ENCODE measurements at places on chromosomes 2 and 18. TPM values are rescaled to one million over a fixed set of nuclear protein-coding genes. Genes with fewer than 3 reads are reported as not detected.

GAD1 gene
- total RNA-seq, result 0.34 TPM

LYPD6 gene
- total RNA-seq, result 8.9 TPM

GPAT2 gene
- total RNA-seq, result 0.63 TPM

KRTCAP3 gene
- total RNA-seq, result 50.1 TPM

DNA sequence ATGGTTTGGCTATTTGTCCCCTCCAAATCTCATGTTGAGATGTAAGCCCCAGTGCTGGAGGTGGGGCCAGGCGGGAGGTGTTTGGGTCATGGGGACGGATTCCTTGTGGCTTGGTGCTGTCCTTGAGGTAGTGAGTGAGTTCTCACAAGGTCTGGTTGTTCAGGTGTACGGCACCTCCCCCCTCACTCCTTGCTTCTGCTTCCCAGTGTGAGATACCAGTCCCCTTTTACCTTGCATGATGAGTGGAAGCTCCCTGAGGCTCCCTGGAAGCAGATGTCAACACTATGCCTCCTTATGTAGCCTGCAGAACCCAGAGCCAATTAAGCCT, 232.6 kb downstream of the LDLRAD4 start:
- no peak for DNase-seq

DNA sequence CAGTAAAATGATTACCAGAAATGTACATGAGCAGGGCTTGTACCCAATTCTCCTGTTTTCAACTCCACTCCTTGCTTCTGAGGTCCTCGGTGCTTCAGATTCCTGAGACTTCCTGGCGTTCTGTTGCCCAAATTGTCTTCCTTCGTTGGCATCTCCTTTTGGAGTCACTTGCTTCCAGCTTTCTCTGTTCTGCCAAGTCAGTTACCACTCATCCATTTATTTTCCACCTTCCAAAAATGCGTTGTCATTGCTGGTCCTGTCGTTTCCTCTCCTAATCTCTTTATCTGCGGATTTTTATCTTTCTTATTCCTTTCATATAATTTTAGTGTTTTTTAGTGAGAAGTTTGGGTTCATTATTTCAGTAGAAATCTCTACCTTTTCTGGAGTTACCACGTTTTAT, 18.5 kb upstream of the EFR3B start:
- no peak for DNase-seq

DNA sequence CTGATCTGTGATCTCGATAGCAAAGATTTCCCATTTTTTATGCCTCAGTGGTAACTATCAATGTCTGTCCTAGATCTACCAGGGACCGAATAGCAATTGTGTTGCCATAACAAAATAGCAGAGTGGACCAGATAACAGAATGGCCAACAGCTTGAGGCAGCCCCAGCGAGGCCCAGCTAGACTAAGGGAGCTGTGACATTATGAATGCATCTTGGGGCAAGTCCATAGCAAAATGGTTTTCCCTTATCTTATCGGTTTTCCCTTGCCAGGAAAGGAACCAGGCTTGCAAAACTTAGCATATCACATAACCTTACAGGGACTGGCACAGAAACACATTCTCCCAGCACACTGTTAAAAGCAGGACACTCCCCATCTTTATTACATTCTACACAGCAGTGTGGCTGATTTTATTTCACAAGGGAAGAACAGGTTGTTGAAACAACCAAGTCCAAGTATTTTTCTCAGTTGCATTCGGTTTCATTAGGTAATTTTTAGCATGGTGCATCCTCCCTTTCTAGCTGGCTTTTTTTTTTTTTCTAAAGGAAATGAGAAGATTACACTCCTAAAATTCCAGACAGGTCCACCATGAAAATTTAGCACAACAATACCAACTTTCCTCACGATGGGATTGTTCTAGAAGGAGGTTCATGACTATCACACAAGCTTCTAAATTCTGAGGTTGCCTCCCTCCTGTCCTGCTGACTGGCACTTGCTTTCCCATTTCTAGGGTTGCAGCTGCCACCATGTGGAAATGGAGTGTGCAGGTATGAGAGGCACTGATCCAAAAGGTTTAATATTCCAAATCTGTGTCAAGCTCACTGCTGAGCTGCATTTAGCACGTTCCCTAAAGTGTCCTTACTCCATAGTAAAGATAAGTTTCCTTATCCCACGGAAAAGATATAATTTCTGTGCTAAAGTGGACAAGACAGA, 97.0 kb upstream of the SLC35G4 start:
- DNase-seq, result no peak

- DNase-seq, result no peak
Measured at GRCh38 chr18:39489431-39489830, 1923.8 kb upstream of the CELF4 start.

DNA sequence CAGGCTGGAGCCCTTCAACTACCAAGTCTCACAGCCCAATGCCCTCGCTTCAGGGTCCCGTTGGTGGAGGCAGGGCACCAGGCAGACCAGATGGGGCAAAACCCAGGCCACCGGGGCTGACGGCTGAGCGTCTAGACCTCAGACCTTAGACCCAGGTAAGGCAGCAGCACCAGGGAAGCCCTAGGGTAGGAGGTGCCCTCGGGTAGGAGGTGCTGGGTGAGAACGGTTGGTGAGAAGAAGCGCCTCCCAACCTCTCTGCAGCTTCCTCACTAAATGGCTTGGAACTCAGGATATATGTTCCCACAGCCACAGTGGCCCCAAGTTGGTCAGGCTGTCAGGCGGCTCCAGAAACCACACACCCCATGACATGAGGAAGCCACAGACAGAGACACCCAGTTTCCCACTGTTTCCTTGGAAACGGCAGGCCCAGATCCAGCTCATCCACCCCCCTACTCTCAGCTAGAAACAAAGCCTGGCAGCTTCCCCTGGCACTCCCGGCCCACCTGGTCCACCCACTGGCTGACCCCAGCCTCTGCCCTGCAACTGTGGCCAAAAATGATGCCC, 13.1 kb upstream of the MLPH start:
- no peak for DNase-seq

DNA sequence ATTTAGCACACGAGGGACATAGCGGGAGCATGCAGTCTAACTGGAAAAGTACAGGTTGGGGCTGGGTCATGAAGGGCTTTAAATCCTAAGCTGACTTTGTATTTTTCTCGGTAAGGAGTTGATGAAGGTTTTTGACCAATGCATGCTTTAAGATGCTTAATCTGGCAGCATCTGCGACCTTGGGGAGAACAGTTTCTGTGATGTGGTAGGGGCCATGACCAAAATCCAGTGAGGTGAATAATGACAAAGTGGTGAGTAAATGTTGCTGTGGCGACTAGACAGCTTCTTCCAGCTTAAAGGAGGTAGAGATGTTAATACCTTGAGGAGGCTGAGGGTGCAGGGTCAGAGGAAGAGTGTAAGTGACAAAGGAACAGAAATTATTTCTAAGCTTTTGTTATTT, 174.6 kb upstream of the ALPP start:
- DNase-seq, result no peak

- DNase-seq, result no peak
Measured at GRCh38 chr18:22639026-22639463, 221.3 kb upstream of the CTAGE1 start.

All from H1 (cell line).